ENCODE measurements at places on chromosomes 3 and 15.

- no peak for DNase-seq
Measured at GRCh38 chr3:149235599-149236424, 14.2 kb upstream of the CP start.

- DNase-seq: no peak
Measured at GRCh38 chr3:54563501-54564200, 364.2 kb downstream of the LRTM1 start.

DNA sequence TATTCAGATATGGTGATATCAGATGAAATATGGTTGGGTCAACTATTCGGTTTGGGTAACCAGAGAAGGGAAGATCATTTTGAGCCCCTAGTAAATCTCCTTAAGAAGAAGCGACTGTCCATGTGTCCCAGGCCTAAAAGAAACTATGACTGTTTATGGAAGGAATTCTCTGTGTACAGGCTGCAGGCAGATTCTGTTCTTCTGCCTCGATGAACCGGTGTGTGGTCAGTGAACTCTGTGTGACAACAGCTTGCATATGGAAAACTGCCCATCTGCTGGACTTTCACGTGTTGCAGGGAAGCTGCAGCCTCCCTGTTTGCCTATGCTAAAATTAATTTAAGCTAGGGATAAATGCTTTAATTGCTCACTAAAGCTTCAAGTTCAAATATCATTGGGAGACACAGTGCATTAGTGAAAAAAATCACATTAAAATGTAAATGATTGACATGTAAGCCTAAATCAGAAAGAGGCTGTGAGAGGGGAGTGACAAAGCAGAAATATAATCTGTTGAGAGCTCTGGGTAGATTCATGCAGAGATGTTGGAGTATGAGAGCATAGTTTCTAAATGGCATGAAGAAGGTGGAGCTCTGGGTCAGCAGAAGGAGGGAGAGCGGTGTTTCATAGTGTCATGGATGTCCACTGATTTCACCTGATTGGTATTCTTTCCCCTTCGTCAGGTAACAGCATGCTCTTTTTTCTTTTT is 65.4 kb upstream of the PFN2 start:
- no peak for DNase-seq

DNA sequence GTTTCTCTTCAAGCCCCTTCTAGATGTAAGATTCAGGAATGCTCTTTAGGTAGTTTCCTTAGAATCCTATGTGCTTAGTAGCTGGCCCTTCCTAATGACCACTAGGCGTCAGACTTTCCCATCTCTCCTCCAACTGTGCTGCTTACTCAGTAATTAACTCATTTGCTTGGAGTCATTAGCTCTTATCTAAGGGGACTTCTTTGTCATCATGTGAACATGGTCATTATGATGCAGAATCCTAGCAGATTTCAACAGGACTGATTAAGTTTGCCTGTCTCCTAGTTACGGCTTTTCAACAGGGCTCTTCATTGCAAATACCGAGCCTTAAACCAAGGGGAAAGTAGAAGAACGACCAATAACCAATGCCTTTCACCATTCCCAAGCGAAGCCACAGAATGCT is 46.4 kb downstream of the GJD2 start:
- peak; percentile 41 for DNase-seq

DNA sequence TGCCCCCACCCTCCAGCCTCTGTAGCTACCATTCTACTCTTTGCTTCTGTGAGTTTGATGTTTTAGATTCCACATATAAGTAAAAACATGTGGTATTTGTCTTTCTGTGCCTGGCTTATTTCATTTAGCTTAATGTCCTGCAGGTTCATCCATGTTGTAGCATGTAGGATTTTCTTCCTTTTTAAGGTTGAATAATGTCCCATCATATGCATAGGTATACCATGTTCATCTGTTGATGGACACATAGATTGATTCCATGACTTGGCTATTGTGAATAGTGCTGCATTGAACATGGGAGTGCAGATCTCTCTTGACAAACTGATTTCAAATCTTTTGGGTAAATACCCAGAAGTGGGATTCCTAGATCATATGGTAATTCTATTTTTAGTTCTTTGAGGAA is 11.8 kb downstream of the THSD4 start:
- no peak for DNase-seq

DNA sequence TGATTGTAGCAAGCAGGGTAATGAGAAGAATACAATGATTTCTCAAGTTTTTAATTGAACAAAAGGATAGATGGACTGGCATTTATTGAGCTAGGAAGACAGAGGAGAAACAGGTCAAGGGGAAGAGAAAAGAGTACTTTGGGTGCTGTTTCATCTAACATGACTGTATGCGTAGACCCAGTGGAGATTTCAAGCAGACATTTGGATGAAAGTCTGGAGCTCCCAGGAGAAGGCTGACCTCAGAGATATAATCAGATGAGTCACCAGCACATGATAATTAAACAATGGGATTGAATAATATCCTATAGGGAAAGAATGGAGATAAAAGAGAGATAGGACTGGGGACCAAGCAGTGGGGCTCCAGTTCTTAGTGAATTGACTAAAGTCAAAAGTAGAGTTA is 194.9 kb downstream of the ARRDC4 start:
- DNase-seq: no peak

GRCh38 chr3:137110392-137110996 is 152.7 kb downstream of the IL20RB start:
- peak; percentile 31 for DNase-seq

GRCh38 chr15:93089727-93090305 is 805 bp upstream of the RGMA start:
- DNase-seq: no peak

DNA sequence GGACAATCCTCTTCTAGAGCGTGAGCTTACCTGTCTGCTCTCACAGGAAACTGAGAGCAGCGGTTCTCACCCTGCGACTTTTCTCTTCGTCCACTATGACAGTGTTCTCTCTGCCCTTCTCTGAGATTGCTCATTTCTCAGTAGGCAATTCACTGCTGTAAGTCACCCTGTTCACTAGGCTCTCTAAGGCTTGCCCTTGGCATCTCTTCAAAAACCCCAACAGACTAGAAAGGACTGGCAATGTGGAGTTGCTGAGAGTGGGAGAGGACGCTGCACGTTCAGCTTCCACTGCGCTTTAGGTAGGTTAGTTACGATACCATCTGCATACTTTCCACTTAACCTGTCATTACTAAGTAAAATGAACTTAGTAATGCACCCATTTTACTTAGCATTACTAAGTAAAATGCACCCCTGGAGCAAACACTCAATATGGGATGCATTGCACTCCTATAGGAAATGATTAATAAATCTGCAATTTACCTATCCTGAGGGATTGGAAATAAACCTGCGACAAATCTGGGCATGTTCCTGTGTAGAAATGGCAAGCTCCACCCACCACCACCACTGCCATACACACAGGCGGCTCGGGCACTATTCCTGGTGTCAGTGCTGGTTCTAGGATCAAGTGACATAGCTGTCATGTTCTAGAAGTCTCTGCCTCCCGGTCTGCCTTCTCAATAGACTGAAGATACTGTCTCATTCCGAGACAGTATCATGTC is 21.4 kb downstream of the XPC start:
- no peak for DNase-seq

GRCh38 chr3:171385086-171385485 is 75.1 kb downstream of the TNIK start:
- no peak for DNase-seq

DNA sequence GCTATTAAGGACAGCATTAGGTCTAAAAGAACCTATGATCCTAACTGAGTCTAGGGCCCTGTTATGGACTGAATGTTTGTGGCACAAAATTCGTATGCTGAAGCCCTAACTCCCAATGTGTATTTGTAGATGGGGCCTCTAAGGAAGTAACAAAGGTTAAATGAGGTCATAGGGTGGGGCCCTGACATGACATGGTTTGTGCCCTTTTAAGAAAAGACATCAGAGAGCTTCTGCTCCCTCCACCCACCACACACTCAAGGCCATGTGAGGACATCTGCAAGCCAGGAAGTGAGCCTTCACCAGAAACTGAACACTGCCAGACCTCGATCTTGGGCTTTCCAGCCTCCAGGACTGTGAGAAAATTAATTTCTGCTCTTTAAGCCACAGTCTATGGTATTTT is 49.2 kb downstream of the PHC3 start:
- DNase-seq: peak; percentile 95

- DNase-seq: no peak
Measured at GRCh38 chr3:71311661-71312046, 271.9 kb downstream of the FOXP1 start.

DNA sequence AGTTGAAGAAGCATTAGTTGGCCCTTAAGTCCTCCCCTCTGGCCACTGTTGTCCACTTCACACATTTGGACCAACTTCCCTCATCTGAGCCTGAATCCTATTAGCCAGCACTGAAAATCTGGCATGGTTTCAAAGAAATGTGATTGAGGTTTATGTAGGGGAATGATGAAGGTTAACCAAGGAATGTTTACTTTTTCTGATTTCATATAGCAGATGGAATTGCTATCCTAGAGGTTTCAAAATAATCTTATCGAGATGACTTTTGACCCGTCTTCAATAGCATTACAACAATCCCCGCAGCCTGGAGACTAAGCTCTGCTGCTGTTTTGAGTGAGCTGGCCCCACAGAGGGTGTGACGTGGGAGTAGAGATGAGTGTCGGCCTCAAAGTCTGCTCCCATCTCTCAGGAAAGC is 200.8 kb upstream of the IL12A start:
- DNase-seq: no peak

DNA sequence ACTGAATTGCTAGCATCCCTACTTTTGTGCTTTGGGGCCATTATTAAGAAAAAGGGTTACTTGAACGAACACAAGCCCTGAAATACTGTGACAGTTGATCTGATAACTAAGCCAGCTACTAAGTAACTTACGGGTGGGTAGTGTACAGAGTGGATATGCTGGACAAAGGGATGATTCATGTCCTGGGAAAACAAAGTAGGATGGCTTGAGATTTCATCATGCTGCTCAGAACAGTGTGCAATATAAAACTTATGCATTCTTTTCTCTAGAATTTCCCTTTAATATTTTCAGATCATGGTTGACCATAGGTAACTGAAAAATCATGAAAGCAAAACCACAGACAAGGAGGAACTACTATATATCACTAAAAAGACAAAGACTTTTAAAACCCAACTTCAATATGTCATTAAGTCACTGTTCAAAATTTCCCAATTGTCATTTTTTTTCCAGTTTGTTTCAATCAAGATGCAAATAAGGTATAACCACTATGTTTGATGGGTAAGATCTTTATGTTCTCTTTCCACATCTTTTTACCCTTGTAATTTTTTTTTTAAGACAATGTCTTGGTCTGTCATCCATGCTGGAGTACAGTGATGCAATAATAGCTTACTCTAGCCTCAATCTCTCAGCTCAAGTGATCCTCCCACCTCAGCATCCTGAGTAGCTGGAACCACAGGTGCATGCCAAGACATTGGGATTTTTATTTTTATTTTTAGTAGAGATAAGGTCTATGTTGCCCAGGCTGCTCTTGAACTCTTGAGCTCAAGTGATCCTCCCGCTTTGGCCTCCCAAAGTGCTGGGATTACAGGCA is 67.7 kb downstream of the IFT80 start:
- no peak for DNase-seq

- no peak for DNase-seq
Measured at GRCh38 chr15:70197945-70198361, 100.2 kb upstream of the TLE3 start.

Measured in KBM-7 (cell line).